Fibroblast of skin of scalp (primary cell): ENCODE measurements at places on chromosomes 1 and 21.

DNA sequence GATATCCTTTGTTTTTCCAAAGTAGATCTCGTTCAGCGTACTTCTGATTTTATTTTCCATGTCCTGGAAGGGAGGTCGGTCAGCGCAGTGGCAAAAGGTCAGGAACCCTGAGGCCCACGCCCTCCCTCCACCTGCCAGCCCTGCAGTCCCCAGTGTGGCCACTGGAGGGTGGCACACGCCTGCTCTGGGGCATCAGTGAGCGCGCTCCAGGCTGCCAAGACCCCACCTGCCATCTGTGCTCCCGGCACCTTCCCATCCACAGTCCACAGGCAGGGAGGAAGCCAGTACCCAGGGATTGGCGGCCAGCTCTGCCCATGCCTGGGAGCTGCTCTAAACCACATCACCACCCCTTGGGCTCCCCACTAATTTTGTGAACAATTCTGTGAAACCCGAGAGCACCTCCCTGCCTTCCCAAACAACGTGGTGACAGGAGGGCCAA lies 32.3 kb downstream of the SLC66A1 start:
- DNase-seq: peak; percentile 37

- DNase-seq: peak; percentile 56
Observed at GRCh38 chr21:43767984-43768867, 7.9 kb downstream of the CSTB start.

GRCh38 chr1:69919922-69920273 lies 285.5 kb downstream of the LRRC40 start:
- DNase-seq: no peak

- no peak for DNase-seq
Observed at GRCh38 chr1:16010837-16011236, 6.8 kb downstream of the SRARP start.

DNA sequence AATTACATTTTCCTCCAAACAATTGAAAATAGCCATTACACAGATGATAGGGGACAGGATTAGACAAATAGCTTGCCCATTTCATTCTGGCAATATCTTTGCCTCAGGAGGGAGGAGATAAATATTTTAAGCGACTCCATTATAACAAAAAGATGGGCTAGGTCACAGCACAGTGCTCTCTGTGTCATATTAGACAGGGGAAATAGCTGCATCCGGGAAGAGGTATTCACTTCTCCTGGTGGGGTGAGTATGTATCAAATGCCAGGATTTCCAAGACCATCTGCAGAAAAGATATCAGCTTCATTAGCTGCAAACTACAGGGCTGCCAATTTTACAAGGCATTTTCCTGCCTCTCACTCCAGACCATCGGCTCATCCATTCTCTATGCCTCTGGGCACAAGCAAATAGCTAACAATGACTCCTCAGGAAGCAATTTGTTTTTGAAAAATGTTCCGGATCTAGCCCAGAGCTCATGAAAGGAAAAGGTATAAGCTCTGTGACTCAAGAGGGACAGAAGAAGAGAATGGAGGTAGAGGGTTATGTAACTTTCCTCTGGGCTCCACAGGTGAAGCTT lies 41.9 kb upstream of the ANGPTL7 start:
- DNase-seq: no peak

- no peak for DNase-seq
Observed at GRCh38 chr1:1345860-1346500, 3.2 kb downstream of the DVL1 start.

DNA sequence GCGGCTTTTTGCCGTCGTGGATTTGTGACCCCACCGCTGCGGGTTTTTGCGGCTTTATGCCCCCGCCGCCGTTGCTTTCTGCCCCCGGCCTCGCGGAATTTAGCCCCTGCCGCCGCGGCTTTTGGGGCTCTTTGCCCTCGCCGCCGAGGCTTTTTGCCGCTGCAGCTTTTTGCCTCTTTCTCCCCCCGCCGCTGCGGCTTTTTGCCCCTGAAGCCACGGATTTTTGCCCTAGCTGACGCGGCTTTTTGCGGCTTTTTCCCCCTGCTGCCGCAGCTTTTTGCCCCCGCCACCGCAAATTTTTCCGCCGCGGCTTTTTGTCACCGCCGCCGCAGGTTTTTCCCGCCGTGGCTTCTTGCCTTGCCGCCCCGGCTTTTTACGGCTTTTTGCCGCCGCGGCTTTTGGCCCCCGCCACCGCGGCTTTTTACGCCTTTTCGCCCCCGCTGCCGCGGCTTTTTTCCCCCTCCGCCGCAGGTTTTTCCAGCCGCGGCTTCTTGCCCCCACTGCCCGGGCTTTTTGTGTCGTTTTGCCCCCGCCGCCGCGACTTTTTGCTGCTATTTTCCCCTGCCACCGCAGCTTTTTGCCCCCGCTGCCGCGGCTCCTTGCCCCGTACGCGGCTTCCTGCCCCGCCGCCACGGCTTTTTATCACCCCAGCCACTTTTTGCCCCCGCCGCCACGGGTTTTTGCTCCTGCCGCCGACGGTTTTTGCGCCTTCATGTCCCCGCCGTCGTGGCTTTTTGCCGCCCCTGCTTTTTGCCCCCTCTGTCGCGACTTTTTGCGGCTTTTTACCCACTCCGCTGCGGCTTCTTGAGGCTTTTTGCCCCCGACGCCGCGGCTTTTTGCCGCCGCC lies 3933.6 kb downstream of the SRGAP2C start:
- DNase-seq: no peak

DNA sequence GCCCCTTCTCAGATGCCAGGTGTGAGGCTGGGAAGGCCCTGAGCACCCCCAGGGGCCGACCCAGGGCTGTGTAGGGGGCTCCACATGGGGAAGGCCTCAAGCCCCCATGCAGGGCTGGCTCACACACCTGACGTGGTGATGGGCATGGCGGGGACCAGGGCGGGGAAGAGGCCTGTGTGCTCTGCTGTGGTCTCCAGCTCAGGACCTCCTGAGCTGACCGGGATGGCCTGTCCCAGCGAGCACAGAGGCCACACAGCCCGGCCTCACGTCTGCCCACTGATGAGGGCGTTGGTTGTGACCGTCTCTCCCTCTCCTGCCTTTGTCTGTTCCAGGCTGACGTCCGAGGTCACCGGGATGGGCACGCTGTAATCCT lies 40.2 kb upstream of the COL6A1 start:
- DNase-seq: no peak

DNA sequence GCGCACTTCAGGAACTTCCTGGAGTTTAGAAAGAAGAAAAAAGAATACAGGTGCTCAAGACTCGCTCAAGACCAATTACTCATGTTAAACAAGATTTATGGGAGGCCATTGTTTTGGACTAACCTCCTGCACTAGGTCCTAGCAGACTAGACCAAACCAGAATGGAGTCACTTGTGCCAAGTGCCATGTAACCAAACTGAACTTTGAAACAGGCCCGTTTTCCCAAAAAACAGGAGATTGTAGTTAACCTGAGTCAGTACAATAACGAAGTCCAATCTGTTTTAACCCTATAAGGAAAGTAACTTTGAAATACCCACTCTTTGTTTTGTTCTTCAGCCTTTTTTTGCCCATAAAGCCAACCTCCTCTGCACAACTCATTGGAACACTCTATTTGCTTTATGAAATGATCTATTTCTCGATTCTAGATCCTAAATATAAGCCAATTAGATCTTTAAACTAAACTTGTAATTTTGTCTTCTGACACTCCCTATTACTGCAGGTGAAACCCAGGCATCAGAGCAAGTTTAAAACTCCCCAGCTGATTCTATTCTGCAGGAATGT lies 695 bp upstream of the NTPCR start:
- no peak for DNase-seq

DNA sequence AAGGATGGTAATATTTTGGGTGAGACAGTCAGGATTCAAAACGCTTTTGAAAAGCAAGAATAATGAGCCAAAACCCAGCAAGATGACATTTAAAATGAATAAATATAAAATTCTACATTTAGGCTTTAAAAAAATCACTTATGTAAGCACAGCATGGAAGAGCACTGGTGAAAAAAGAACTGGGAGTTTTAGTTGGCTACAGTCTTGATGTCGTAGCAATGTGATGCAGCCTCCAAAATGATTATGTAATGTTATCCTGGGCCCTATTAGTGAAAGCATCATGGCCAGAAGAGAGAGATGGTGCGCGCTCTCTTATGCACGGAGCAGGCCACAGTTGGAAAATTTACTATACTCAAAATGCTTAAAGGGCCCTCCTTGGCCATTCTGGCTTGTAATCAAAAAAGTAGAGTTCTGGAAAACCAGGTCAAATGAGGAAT lies 5.1 kb downstream of the KCNJ9 start:
- DNase-seq: no peak

DNA sequence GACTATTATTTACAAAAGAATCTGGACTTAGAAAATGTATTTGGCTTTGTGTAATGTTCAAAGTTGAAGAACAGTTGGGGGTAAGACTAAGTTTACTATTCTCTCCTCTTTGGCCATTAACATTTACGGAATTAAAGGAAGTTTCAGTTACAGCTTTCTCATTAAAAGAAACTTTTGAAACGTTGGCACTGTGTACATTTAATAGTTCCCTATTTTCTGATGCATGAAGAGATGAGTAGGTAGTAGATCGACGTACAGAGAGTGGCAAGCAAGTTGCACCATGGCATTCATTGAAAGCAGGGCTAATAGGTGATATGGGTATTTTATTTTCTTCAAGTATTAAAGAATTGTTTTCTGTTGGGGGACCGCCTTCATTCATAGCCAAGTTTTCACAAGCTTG lies 3.2 kb downstream of the ASPM start:
- no peak for DNase-seq

DNA sequence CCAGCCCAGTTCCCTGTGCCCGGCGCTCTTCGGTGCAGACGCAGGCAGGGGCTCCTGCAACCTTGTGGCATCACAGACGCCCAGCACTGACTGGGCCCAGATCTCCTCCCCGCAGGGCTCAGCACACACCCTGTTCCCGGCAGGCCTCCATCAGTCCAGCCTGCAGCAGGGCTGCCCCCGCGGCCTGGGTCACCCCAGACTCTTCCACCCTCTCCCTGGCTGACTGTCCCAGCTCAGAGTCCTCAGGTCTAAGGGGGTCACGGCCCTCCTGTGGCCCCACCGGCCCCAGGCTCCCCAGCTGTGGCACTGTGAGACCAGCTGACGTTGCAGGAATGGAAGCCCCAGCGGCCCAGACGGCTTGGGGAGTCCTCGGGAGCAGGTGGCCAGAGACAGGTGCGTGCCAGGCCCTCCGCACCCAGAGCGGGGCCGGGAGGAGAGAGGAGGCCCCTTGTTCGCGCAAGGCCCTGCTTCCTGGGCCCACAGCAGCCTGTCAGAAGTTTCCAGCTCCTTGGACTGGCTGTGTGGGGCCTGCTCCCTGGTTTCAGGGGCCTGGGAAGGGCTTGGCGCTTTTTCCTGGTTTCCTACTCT lies 4.2 kb downstream of the B3GALT6 start:
- DNase-seq: no peak
